ENCODE measurements at places on chromosomes 16 and 17. TPM values are rescaled to one million over a fixed set of nuclear protein-coding genes. Genes with fewer than 3 reads are reported as not detected.

TERB1 gene
- total RNA-seq = 0.09 TPM

ACSM3 gene
- total RNA-seq = not detected

SPAG7 gene
- 53.2 TPM for total RNA-seq

TAC4 gene
- total RNA-seq = not detected

TMC5 gene
- not detected for total RNA-seq

NRN1L gene
- total RNA-seq = not detected

NLRC5 gene
- 6.4 TPM for total RNA-seq

SNAI3 gene
- total RNA-seq = 0.11 TPM
